Cardiac muscle cell (in vitro differentiated cells and primary cell): ENCODE measurements at places on chromosomes 7 and 10. TPM values are rescaled to one million over a fixed set of nuclear protein-coding genes. Genes with fewer than 3 reads are reported as not detected.
A peak's percentile ranks its signal among the peaks of the same experiment; 100 is the strongest.

FAM241B gene
- total RNA-seq = 8.5 and 13.7 TPM in 2 replicates

LBX1 gene
- not detected in 2 replicates for total RNA-seq

DNA sequence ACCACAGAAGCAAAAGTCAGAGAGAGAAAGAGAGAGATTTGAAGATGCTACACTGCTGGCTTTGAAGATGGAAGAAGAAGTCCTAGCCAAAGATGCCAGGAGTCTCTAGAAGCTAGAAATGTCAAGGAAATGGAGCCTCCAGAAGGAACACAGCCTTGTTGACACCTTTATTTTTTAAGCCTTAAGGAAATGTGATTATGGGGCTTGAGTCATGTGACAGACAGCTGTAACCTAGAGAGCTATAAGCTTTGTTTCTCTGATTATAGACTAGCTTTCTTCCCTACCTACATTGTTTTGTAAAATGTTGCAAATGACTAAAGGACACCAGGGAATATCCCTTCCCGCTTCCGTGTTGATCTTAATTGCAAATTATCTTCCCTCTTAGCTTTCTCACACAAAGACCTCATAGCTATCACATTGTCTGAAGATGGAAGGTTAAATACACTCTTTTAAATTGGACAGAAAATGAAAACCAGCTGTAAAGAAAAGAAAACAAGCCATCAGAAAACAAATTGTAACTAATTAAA is 199.9 kb downstream of the ARHGAP12 start:
- no peak for DNase-seq

GRCh38 chr7:145753004-145753403 is 363.6 kb upstream of the CNTNAP2 start:
- DNase-seq = no peak

BAZ1B gene
- 35.1 and 42.5 TPM in 2 replicates for total RNA-seq

DNA sequence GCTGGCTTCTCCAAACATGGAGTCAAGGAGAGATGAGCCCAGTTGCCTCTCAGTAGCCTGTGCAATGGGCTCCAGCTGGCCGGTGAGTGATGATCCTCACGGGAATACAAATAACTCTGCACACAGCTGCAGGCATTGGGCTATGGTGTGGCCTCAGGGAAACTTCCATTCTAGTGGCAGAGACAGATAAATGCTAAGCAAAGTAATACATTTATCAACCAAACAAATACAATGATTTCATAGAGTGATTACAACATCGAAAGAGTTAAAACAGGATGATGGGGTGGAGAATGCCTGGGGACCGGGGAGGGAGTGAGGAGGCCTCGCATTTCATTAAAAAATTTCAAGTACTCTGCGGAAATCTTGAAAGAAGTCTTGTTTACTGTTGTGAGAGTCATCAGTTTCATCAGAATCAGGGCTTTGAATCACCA is 15.0 kb upstream of the AKR1B1 start:
- peak; percentile 53 for DNase-seq

GRCh38 chr7:98420966-98421612 is 20.2 kb upstream of the BAIAP2L1 start:
- DNase-seq = peak; percentile 38

DNA sequence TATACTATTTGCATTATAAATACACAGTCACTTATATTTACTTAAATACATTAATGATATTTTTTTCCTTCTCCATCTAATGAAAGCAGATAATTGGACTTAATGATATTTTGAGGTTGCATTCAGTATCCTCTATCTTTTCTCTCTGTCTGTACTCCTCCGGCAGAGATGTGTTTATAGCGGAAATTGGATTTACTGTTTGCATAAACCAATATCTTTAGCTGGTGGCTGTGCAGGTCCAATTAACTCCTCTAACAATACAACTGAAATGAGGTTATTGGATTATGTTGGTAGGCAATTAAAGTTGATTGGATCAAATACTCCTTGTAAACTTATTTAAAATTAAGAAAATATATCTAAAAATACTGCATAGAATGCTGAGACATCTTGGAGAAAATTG is 1044.2 kb upstream of the SORCS1 start:
- no peak for DNase-seq

MRPL32 gene
- total RNA-seq = 71.9 and 77.0 TPM in 2 replicates

DNA sequence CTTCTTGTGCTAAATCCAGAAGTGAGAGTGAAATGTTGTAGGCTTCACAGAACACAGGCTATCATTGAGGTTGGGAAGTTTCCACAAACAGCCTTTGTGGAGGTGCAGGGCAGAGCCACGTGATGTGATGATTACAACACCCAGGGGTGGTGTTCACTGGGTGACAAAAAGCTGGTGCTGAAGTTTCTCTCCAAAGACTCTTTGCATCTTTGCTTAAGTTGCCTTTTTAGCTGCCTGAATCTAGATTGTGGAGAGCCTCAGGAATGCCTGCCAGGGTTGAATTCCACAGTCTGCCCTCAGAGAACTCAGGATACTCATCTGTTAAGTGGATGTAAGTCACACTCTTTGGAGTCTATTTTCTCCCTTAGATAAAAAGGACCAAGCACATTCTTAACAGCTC is 56.3 kb downstream of the PLXNA4 start:
- peak; percentile 49 for DNase-seq

ENKUR gene
- not detected in 2 replicates for total RNA-seq

DNA sequence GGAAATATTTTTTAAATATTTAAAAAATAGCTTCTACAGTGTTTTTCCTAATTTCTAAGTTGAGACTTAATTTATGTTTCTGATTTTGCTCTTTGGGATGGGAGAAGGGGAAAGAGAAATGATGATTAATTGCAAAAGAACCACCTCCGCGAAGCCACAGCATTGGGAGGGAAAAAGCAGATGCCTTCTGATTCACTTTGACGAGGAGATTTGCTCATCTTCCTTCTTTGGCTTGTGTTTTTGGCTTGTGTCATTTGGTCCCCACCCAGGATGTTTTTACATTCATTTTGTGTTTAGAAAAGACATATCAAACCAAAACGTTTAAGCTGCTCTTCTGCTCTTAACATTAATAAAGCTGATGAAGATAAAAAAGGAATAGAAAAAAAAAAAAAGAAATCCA is 121.7 kb downstream of the MACC1 start:
- no peak for DNase-seq

DNA sequence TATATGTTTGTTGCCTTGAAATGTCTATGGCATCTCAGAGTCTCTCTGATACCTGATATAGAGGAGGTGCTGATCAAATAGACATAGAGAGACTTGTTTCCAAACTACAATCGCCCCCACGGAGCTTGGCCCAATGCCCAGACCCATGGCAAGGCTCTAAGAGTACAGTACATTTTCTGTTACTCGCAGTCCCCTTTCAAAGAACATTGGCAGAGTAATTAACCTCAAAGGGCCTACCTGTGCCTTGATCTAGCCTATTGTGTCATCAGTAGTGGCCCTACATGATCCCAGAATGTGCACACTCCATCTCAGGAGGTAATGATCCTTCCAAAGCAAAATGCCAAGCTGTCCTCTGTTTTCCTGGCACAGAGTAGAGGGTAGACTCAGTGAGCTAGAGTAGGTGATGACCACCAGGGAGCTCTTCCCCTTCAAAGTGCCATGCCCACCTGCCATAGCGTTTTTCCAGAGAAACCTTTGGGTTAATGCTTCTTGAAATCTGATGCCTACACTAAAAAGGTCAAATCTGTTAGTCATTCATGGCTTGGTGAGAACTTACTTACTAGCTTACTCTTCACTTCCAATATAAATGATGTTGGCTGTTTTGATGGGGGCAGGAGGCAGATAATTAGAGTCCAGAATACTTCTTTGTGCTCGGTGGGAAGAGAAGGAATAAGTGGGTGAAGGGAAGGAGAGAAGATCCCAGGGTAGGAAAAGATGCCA is 41.2 kb upstream of the ACSL5 start:
- DNase-seq = no peak

GRCh38 chr10:46232666-46233065 is 54.1 kb upstream of the ANTXRL start:
- DNase-seq = no peak

GPR22 gene
- total RNA-seq = 0.81 and 1.0 TPM in 2 replicates

TMEM273 gene
- not detected in 2 replicates for total RNA-seq

TAS2R41 gene
- total RNA-seq = not detected in 2 replicates

DNA sequence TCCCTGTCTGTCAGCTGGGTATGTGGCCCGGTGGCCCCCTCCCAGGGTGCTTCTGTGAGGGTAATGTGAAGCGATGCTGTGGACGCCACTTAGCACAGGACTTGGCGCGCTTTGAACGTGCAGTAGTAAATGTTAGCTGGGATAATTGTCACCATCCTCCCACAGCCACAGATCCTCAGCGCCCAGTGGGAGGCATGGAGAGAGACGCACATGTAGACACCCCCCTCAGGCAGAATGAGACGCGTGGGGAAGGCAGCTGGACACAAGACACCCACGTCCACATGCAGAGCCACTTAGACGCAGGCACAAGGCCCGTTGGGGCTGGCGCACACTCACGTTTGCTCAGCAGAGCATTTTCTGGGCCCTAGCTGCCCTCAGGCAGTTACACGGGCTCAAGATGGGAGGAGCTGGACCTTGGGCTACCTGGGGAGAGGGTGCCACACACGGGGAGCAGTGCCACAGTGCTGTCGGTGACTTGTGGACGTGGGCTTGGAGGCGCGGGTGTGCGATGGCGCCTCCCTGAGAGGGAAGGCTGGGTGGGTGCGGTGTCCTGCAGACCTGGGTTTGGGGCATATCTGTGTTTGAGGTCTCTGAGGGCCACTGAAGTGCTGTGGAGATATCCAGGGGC is 26.4 kb downstream of the ADCYAP1R1 start:
- DNase-seq = no peak

BMPER gene
- total RNA-seq = 55.1 and 138 TPM in 2 replicates

DNA sequence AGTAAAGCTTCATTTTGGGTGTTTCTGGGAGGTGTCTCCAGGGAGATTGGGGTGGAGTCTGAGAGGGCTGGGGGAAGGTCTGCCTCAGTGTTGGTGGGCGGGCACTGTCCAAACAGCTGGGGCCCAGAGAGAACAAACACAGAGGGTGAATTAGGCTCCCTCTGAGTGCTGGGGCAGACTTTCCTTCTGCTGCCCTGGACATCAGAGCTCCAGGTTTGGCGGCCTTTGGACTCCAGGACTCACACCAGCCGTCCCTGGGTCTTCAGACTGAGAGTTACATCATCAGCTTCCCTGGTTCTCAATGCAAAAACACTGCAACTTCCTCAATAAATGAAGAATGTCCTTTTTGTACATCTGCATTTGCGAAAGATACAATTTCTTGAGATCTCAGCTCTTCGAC is 427.4 kb downstream of the PTPRN2 start:
- DNase-seq = no peak

GRCh38 chr7:91302794-91303193 is 38.6 kb downstream of the FZD1 start:
- no peak for DNase-seq

DNA sequence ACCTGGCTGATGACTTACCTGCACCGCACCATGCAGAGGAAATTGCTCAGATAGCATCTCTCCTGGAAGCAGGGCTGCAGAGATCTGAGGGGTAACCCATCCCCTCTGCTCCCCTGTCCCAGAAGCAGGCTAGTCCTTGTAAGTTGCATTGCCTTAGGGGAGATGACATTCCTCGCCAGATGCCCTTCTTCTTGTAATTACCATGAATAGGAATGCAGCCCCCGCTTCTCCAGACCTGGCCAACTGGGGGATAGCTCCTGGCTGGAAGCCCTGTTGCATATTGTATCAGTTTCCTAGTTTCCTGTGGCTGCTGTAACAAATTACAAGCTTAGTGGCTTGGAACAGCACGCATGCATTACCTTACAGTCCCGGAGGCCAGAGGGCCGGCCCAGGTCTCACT is 47.5 kb upstream of the EN2 start:
- DNase-seq = no peak
